ENCODE measurements at places on chromosomes 4 and X. TPM values are rescaled to one million over a fixed set of nuclear protein-coding genes. Genes with fewer than 3 reads are reported as not detected.

GRCh38 chr4:44668526-44668925, 9.7 kb upstream of the GUF1 start:
- no peak for DNase-seq

RGN gene
- polyA plus RNA-seq, result not detected

ADGRL3 gene
- not detected for polyA plus RNA-seq

GRCh38 chr4:74111306-74111975, 12.4 kb upstream of the CXCL2 start:
- no peak for DNase-seq

GRCh38 chr4:89212666-89213381, 94.8 kb downstream of the GPRIN3 start:
- DNase-seq, result no peak

- DNase-seq, result peak; percentile 29
Measured at GRCh38 chr4:24488399-24489164, 95.8 kb downstream of the DHX15 start.

- DNase-seq, result no peak
Measured at GRCh38 chrX:22526339-22526738, 253.6 kb downstream of the CBLL2 start.

- DNase-seq, result no peak
Measured at GRCh38 chr4:153448003-153448731, 18.0 kb upstream of the TMEM131L start.
